ENCODE measurements at places on chromosomes 6 and 20.
A peak's percentile ranks its signal among the peaks of the same experiment; 100 is the strongest.

DNA sequence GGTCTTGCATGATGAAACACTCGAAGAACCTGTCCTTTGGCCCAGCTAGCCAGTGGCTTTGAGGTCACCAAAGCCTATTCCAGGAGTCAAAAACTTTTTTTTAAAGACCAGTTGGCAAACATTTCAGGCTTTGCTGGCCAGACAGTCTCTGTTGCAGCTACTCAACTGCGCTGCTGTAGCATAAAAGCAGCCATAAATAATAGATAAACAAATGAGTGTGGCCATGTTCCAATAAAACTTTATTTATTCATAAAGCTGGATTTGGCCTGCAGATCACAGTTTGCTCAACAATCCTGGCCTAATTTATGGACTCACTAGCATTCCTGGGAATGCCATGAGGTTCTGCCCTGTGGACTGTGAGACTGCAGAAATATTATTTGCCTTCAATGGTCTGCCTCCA, 68.8 kb upstream of the LTV1 start:
- DNase-seq, result no peak

- no peak for DNase-seq
Measured at GRCh38 chr6:159184559-159184958, 15.4 kb downstream of the FNDC1 start.

DNA sequence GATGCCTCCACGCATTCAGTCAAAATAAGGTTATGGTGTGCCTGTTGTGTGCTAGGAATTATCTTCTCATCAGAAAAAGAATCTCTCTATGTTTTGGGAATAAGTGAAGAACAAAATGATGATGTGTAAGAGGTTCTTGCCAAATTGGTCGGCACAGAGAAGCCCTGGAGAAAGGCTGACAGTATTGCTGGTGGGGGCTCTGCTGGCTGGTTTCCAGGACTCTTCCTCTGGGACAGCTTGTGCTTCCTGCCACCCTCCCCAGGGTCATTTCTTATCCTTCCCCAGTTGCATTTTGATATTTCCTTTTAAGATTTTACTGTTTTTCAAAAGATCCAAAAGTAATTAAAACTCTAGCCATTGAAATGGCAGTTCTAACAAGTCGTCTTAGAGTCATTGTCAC, 22.1 kb downstream of the CST4 start:
- DNase-seq, result no peak

GRCh38 chr6:36715469-36715868, 17.8 kb downstream of the RAB44 start:
- DNase-seq, result no peak

GRCh38 chr6:17536586-17536985, 63.5 kb upstream of the FAM8A1 start:
- DNase-seq, result no peak

DNA sequence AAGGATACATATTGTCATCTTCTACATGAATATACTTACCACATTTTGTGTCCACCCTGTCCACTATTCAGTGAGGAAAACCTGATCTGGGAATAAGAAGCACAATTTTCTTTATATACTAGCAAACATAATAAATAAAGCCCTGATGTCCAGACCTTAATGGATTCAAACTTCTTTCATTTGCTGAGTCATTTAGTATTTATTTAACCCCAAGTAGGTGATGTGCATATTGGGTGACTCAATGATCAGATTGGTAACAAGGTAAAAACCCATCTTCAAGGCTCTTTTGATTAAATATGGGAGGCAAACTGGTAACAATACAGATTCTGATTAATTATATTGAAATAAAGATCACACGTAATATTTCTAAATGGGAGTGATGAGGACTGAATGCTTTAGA, 1159.8 kb upstream of the EYS start:
- no peak for DNase-seq

- DNase-seq, result no peak
Measured at GRCh38 chr6:29626948-29627754, 5.8 kb downstream of the GABBR1 start.

GRCh38 chr6:112690497-112691202, 343.5 kb downstream of the RFPL4B start:
- no peak for DNase-seq

GRCh38 chr20:49982072-49982345, 771 bp upstream of the SNAI1 start:
- DNase-seq, result peak; percentile 27

GRCh38 chr6:23340271-23340670, 770.9 kb downstream of the HDGFL1 start:
- no peak for DNase-seq

GRCh38 chr6:87675004-87675681, 26.9 kb downstream of the AKIRIN2 start:
- no peak for DNase-seq

DNA sequence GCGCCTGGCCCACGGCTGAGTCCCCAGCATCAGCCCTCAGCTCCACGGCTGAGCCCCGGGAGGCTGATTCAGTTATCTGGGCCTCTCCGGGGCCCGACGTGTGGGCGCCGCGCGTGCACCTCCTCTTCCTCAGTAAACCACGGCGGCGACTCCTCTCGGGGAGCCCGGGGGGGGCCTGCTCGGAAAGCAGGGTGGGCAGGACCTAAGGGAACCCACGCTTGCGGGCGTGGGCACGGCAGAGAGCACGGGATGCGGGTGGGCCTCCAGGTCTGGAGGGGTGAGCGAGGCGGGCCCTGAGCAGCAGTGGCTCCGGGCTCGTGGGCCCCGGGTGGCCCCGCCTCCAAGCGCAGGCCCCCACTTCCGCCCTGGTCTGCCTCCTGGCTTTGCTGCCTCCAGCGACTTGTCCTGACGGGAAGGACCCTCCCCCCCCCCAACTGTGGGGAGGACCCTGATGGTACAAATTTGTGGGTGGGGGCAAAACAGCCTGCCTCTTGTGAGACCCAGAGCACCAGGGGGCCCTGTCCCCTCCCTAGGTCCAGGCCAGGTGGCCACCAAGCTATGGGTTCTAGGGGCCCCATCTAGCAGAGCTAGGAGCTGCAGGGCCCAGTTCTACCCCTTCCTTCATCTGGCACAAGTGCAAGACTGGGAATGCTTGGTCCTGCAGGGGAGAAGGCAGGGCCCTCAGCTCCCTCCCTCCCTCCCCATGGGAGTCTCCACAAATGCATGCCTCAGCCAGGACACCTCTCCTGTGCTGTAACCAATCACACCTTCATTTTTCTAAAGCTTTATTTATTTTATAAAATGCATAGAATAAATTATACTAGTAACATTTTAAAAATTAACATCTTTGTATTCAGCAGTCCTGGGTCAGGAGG, 16.9 kb downstream of the UCKL1 start:
- no peak for DNase-seq

GRCh38 chr6:42689371-42689770, 33.0 kb downstream of the PRPH2 start:
- no peak for DNase-seq

DNA sequence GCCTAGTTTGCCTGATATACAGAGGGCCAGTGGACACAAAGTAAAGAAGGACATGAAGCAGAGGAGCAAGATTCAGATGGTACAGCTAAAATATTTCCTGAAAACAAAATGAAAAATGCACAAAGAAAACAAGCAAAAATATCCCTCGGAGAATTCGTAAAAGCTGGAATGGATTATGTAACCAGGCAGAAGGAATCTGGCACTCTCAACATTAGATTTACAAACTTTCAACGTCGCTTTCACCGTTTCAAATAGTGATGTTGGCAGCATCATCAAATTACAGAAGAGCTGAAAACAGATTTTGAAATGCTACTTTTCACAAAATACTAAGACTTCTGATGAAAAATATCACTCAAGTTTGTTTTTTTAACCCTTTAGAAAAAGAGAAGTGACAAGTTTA, 11.7 kb downstream of the SMLR1 start:
- no peak for DNase-seq

DNA sequence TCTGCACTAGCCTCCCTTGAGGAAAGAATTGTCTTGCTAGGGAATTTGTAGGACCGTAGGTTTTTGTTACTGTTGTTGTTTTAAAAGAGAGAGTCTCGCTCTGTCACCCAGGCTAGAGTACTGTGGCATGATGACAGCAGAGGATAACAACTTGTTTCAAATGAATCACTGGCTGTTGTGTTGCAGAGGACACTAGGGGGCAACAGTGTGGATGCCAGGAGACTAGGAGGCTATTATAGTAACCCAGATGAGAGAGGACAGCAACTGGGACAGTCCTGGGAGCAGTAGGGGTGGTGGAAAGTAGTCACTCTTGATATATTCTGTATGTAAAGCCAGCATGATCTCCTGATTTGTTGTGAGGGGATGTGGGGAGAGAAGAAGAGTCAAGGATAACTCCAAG, 41.8 kb upstream of the LAMA4 start:
- DNase-seq, result peak; percentile 45

- no peak for DNase-seq
Measured at GRCh38 chr20:61960836-61961235, 104.8 kb downstream of the TAF4 start.

GRCh38 chr6:167455371-167455770, 130.5 kb downstream of the TTLL2 start:
- DNase-seq, result no peak

GRCh38 chr20:1657556-1658334, at the start of gene SIRPG:
Gene SIRPG (minus strand): TSS chr20:1657779. CDS start chr20:1657714, 65 bp downstream.
- no peak for DNase-seq

- DNase-seq, result peak; percentile 45
Measured at GRCh38 chr20:36093025-36093803, 61.3 kb upstream of the EPB41L1 start.

- no peak for DNase-seq
Measured at GRCh38 chr20:58331961-58332551, 22.5 kb downstream of the RAB22A start.

- DNase-seq, result no peak
Measured at GRCh38 chr6:107736713-107737396, 87.3 kb downstream of the SCML4 start.

- DNase-seq, result no peak
Measured at GRCh38 chr20:35263532-35264341, 14.2 kb downstream of the MMP24OS start.

DNA sequence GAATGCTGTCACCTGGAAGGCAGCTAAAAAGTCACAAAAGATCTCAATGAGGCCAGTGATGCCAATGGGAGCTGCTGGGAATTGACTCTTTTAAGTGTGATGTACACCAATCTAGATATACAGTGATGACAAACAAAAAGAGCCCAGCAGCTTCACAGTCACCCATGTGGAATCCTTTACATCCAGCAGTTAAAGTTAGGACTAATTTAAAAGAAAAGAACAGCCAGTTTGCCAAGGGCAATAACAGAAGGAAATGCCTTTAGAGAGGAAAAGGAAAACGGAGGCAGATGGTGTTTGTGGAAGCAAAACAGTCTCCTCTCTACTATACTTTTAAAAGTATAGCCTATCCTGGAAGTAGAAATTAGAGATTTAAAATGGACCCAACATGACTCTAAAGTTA, 873.5 kb downstream of the EPHA7 start:
- no peak for DNase-seq

DNA sequence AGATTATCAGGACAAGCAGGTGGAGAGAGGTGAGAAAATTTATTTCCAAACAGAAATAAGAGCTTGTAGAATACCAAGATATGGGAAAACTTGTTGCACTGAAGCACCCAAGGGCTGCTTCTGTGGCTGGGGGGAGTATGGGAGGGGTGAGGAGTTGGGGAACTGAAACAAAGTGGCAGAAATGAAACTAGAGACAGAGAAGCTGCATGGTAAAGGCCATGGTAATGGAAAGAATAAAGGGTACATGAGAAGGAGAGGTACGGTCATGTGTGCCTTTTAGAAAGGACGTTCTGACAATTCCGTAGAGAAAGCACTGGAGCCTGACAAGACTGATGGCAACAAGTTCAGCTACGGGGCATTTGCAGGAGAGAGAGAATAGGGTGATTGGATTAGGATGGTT, 51.6 kb upstream of the RIN2 start:
- peak; percentile 55 for DNase-seq

DNA sequence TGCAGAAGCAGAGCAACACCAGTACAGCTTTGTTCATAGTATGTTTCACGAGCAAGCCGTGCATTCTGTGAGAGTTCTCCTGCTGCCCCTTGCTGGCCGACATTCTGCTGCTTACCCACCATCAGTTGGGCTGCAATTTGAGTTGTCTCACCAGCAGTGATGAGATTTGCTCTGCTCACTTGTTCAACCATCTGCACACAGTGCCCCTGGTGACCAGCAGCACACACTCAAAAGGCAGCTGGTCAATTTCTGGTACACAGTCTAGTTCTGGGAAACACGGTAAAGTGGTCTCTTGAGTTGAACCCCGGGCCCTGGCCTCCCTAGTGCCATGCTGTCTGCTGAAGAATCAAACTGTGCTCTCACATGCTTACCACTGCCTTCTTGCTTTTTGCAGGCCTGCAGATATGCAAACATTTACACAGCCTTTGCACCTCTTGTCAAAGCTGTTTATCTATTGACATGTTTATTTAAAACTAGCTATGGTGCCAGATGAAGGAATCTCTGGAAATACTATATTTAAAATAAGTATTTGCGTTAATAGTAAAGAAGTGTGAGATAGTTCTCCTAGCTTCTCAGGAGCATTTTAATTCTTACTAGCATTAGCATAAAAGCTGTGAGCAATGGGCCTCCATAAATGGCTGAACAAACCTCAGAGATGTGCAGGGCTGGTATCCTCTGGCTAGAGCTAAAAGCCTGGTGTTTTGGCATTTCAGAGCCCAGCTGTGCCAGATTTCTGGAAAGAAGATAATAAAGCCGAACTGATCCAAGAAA, 234.3 kb downstream of the ARHGAP18 start:
- DNase-seq, result no peak

GRCh38 chr20:33917831-33918525, 75.7 kb upstream of the RALY start:
- no peak for DNase-seq

DNA sequence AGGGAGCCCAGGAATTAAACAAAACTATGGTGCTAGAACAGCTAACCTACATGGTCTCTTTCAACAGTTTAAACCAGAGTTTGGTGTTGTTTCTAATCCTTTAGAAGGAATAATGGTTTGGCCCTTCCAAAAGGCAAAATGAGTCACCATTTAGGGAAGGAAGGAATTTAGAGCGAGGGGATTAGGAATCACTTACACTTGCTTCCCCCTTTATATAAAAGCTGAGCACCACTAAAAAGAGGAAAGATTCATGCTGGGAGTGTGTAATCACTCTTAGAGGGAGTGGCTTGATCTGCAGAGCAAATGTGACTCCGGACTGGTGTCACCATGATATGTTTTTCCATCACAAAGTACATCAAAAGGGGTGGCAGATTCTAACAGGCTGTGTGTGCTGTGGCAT, 63.6 kb downstream of the F13A1 start:
- DNase-seq, result peak; percentile 46

- DNase-seq, result no peak
Measured at GRCh38 chr20:42775866-42776265, 413.8 kb downstream of the PTPRT start.

- no peak for DNase-seq
Measured at GRCh38 chr6:79718509-79719247, 87.5 kb downstream of the SH3BGRL2 start.

DNA sequence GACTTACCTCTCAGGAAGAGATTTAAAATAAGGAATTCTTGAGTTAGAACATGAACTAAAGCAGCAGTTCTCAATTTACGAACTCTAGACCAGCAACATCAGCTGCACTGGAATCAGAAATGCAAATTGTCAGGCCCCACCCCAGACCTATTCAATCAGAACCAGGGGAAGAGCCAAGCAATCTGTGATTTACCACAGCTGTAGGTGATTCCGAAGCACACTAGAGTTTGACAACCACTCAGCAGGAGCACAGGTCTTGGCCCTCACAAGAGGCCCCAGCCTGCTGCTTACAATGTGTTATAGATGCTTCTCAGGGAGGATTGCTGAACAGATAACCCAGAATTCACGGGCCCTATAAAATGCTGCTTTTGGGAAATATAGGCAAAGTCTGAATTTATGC, 279.2 kb downstream of the PTPRK start:
- DNase-seq, result no peak

- no peak for DNase-seq
Measured at GRCh38 chr6:44868910-44869309, 459.2 kb upstream of the RUNX2 start.
